ENCODE measurements at places on chromosomes 16 and 17.

DNA sequence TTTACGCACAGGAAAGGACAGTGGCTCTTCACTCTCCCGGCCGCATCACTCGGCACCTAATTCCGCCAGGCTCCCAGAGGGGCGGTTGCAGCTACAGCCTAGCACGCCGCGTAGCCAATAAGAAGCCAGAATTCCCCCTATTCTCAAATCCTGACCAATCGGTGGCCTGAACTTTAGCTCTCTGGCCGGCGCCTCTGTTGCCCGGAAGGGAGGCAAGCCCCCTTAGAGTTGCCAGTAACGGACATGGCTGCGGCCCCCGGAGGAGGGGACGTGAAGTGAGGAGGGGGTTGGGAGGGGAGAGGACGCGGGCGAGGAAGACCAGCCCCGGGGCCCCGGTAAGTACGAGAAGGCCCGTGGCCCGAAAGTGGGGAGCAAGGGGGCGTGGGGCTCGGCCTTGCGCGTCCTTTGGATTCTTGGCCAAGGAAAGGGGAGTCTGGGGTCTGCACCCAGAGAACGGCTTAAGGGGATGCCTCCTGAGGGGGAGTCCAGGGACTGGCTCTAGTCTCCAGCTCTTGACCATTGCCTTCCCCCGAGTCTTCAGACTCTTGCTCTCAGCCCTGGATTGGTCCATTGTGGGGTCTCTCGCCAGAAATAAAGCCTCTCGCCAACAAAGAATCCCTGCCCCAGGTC lies at the start of gene TMEM94:
TMEM94 (plus strand) TSS at position 219 of the 630 bp plus-strand sequence. CDS start 15,271 bp downstream, outside the sequence.
- DNase-seq, result peak; percentile 98

DNA sequence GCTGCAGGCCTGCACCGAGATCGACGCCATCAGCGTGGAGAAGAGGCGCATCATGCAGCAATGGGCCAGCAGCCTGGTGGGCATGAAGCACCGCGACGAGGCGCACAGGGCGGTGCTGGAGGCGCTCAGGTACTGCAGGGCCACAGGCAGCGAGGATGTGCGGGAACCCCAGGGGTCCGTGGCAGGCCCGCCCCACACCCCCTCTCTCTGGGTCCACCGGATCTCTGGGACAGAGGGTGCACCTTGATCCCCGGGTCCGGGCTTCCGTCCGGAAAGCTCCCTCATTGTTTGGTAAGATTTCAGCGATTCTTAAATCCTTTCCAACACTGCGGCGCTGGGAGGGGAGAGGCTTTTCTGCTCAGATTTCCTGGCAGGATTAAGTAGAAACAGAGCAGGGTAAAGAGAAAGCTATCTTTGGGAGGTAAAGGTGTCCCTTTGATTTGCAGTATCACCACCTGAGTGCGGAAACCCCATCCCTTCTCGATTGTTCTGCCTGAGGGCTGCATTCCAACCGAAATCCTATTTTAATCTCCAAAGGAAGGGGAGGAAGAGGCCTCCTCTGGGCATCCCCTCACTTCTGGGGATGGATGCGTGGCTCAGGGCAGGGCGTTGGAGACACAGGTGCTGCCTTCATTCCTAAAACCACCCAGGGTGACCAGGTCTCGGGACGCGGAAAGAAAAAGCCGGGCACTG lies 29.2 kb downstream of the CCDC40 start:
- no peak for DNase-seq

DNA sequence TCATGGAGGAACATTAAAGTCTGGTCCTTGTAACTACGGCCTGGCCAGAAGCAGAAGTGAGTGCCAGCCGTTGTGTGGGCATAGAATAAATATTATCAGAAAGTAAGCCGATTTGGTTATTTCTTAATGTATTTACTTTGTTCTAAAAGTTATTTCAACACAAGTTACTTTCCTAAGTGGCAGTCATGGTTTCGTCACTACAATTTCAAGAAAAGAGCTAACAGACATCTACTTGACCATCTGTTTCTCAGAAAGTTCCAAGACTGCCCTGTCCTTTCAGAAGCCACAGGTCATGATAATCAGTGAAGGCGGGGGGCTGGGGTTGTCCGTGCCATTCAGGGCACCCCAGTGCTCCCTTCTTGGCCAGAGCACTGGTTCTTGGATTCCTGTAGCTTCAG lies 14.9 kb upstream of the FASN start:
- no peak for DNase-seq

GRCh38 chr16:49883076-49884014 lies 27.4 kb upstream of the ZNF423 start:
- no peak for DNase-seq

DNA sequence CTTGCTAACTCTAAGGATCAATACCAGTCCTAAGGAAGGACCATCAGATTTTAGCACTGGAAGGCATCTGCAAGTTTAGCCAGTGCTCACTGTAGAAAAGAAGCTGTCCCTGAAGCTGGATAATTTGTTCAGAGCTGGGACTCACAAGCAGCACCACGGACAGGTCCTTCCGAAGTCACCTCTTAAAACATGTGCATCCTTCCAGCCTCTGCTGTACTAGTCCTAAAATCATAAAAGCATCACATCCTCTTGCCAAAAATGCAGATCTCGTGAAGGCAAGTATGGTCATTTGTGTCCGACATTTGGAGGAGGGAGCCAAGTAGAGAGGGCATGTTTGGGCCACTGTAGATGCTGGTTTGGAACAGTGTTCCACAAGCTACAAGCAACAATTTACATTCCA lies 506.9 kb downstream of the RBFOX1 start:
- DNase-seq, result no peak

DNA sequence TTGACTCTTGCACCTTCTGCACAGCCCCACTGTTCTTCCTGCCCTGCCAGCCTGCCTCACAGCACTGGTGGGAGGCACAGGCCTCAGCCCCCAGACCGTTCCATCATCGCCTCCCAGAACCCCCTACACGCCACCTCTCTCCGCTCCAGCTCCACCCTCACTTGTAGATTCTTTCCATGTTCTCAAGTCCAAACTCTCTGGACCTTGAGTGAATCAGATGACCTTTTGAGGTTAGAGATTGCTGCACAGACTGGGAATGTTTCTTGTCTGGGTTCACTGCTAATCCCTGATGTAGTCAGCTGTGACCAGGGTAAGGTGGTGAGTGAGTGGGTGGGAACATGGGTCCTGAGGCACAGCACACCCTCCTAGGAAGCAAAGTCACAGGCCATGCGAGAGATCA lies 272.4 kb downstream of the IRF8 start:
- no peak for DNase-seq

DNA sequence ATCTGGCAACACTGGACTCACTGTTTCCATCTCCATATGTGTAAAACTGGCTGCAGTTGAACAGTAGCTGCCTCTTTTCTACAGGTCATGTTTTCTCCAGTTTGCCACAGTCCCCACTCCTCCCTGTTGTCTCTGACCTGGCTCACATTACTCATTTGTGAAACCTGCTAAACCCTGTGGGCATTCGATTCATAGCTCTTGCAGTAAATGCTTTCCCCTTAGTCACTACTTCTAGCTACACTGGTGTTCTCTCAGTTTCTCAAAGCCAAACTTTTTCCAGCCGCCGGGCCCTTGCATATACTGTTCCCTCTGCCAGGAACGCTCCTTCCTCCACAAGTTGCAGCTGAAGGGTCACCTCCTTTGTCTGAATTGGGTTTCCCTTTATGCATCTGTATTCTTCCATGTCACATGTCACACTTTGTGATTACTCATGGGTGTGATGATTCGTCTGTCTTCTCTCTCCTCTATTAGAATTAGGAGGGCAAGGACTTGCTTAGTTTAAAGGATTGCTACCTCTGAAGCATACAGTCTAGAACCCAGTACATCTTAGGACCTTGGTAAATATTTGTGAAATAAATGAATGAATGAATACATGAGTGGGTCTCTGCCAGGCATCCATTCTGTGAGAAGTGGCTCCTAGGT lies 15.0 kb upstream of the MT4 start:
- no peak for DNase-seq

GRCh38 chr17:59617156-59617732 lies 2.5 kb upstream of the CLTC start:
- DNase-seq, result no peak

DNA sequence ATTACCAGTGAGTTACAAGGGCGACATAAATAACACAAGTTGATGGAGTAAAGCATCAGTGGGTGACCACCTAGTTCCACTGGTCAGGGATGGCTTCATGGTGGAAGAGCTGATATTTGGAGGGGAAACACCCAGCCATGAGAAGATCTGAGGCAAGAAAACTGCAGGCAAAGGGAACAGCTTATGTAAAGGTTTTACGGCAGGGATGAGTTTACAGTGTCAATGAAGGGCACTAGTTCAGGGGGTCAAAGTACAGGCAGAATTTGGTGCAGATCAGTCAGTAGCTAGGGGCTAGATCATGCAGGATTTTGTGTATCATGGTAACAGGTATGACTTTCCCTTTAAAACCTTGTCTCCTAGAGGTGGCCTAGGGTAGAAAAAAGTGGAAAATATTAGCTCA lies 339.6 kb downstream of the PMP22 start:
- DNase-seq, result no peak

DNA sequence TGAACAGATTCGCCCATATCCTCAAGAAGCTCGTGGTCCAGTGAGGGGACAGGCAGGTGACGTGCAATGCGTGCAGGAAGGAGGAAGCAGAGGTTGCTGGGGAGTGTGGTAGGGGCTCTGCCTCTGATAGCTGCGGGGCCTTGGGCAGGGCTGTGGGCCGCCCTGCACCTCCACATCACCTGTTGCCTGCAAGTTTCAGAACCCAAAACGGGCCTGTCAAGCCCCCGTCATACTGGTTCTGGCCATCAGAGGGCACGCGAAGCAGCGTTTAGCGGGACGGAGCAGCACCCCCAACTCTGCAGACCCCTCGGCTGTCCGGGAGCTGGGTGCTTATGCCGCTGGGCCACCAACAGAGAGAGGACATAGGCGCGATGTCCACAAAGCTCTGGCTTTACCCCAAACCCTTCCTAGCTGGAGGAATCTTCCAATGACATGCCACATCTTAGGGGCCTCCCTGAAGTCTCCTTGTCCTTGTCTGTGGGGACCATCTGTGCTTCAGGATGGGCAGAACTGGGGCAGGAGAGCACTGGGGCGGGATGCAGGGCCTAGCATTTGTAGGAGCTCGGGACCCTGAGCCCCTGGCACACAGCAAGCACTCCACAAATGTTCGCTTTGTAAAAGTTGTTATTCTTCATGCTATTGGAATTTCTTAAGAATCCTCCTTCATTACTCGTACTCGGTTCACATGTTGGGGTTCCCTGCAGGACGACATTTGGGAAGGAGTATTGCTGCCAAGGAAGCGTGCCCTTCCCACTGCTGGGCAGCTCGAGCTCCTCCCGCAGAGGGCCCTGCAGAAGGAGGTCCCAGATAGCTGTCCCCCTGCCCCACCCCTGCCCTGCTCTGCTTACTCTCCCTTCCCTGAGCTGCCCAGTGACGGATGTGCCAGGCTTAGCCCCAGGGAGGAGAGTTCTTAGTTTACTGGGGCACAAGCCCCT lies 64.3 kb downstream of the CNGB1 start:
- DNase-seq, result no peak

- DNase-seq, result no peak
Measured at GRCh38 chr16:56547120-56547948, 17.5 kb upstream of the MT4 start.

DNA sequence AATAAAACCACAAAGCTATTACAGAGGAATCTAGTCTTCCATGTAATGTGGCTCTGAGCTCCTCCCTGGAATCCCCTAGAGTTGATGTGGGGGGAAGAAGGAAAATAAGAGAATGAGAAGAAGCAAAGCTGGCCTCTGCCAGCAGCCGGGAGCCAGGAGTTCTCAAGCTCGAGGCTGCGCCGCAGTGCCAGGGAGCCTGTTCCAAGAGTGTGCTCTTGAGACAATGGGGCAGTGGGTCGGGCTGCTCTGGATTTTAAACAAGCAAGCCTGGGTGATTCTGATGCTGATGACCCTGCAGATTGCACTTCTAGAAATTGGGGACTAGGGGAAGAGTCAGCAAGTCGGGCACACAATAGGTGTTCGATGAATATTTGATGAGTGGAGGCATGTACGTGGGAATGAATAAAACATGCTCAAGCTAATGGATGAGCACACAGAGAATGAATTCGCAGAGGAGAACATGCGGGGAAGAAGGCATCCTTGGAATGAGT lies 119.9 kb downstream of the CMIP start:
- no peak for DNase-seq

DNA sequence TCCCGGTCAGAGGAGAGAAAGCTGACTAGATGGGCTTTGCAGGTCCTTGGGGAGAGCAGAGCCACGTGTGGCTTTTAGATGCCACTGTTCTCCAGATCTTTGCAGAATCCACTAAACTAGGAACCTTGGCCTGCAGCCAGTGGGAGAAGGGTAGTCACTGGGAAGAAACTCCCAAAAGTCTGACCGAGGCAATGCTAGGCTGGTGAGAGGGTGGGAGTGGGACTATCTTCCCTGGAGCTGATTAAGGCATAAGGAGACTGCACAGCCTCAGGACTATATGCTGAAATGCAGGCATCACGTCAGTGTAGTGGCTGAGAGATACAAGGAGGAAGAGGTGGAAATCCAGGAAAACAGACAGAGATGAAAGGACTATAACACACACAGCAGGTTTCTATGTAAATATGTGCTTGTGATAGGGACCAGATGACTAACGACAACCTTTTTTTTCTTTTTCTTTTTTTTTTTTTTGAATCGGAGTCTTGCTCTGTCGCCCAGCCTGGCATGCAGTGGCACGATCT lies 2.2 kb upstream of the GSDMA start:
- no peak for DNase-seq

DNA sequence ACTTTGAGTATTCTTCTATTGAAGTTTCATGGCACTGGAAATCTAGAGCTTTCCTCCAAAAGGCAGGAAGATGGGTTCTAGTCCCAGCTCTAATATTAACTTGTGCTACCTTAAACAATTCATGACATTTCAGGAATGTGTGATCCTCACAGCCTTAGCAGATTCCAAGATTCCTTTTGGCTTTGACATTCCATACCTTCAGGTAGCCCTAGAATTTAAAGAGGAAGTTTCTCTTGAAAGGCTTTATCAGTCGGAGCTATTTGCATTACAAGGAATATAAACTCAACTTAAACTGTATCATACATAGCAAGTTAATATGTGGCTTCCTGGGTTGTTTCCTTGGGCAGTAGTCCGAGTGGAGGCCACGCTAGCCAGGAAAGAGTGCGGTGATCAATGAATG lies 330.0 kb downstream of the SHISA9 start:
- DNase-seq, result no peak

- no peak for DNase-seq
Measured at GRCh38 chr16:27826081-27826892, 237.2 kb downstream of the GSG1L start.

DNA sequence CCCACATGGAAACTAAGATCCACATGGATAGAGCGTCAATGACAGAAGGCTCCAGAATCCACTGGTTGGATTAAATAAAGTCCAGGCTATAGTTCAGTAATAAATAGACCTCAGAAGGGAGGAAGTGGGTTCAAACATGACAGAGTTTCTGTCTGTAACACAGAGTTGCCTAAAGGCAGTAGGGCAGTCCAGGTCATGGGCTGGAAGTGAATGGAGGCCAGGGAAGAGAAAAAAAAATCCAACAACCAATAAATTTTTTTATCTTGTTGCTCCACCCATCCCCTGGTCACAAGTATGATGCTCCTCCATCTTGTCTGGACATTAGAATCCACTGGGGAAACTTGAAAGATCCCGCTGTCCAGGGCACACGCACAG lies 92.4 kb downstream of the RGS9 start:
- no peak for DNase-seq

GRCh38 chr17:66441101-66441661 lies 138.8 kb downstream of the PRKCA start:
- DNase-seq, result no peak

GRCh38 chr17:8621585-8621984 lies 8.9 kb downstream of the MYH10 start:
- DNase-seq, result no peak

Data from NCI-H460 (cell line).